ENCODE measurements at places on chromosomes 7 and 10. TPM values are rescaled to one million over a fixed set of nuclear protein-coding genes. Genes with fewer than 3 reads are reported as not detected.

GRCh38 chr10:98474628-98475027, 27.9 kb upstream of the HPS1 start:
- no peak for DNase-seq

CDNF gene
- total RNA-seq: 0.28 TPM

AGFG2 gene
- total RNA-seq: 5.6 TPM

SLC26A3 gene
- not detected for total RNA-seq

CTNNA3 gene
- total RNA-seq: 2.3 TPM

DNA sequence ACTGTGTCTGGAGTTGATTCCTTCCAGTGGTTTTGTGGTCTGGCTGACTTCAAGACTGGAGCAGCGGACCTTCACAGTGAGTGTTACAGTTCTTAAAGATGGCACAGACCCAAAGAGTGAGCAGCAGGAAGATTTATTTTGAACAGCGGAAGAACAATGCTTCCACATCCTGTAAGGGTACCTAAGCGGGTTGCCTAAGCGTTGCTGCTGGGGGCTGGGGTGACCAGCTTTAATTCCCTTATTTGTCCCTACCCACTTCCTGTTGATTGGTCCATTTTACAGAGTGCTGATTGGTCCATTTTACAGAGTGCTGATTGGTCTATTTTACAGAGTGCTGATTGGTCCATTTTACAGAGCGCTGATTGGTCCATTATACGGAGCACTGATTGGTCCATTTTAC, 13.2 kb downstream of the AKR1B15 start:
- DNase-seq: no peak

DNA sequence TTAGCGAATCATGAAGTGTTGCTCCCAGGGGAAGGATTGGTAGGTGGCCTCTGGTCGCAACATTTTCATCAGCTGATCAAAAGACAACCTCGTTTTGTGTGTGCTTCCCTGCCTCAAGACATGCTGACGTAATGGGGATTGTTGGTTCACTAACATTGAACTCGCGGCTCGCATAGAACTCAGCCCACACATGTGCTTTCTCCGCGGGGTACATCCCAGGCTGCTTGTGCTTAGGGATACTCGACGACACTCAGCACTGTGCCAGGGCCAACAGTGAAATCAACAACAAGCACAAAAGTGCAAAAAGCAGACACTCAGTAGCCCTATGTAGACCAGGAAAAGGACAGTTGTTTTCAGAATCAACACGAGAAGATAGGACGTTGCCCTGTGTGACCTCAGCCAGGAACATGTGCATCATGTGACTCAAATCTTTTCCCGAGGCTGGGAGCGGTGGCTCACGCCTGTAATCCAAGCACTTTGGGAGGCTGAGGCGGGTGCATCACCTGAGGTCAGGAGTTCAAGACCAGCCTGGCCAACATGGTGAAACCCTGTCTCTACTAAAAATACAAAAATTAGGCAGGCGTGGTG, 20.8 kb downstream of the WIPI2 start:
- no peak for DNase-seq

GRCh38 chr10:114506871-114507385, 102.6 kb upstream of the AFAP1L2 start:
- DNase-seq: no peak

DNA sequence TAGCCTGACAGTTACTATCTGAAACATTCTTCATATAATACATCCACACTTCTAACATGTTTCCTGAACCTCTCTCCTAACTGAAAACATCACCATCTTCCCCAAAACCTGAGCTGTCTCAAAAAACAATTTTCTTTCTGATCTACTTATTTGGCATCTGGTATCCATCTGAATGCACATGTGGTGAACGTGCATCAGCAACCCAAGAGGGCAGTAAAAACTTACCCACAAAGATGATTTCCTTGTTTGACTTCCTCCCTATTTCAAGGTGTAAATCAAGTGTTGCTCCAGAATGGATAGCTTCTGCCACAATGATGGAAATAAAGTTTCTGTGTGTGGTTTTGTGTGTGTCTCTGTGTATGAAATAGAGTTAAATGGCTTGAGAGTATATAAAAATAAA, 500.4 kb downstream of the MAGI2 start:
- no peak for DNase-seq

DNA sequence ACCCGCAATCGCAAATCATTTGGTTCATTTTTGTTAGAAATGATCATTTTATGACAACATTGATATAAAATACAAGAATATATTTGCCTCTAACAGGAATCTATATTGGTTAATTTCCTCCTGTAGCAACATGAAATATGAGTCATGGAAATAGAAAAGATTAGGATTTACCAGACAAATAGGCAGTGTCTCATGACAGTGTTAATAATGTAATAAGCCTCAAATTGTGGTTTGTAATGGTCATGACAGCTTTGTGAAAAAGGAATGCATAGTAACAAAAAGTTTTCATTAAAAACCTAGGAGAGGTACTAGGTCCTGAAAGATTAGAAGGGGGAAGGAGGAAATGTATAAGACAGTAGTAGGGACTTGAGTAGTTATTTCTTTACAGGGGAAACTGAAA, 7.9 kb upstream of the SLK start:
- DNase-seq: no peak

KIAA1549 gene
- 6.0 TPM for total RNA-seq

NRP1 gene
- 2.1 TPM for total RNA-seq

GFRA1 gene
- 1.6 TPM for total RNA-seq

DNA sequence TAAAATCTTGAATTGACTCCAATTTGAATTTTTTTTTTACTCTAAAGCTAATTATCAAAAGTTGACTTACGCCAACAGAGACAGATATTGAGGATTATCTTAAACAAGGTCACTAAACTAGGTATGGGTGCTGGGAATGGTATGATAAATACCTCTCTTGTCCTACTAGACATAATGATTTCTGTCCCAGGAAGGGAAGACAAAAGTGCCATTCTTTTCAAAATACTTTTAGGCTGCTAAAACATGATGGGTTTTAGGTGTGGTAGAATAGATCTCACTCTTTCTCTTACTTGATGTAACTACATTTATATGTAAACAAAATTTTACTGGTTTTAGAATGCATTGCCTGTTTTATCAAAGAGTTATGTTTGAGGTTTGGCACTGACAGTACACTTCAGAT, 15.1 kb downstream of the TMEM60 start:
- no peak for DNase-seq

KLF14 gene
- not detected for total RNA-seq

DNA sequence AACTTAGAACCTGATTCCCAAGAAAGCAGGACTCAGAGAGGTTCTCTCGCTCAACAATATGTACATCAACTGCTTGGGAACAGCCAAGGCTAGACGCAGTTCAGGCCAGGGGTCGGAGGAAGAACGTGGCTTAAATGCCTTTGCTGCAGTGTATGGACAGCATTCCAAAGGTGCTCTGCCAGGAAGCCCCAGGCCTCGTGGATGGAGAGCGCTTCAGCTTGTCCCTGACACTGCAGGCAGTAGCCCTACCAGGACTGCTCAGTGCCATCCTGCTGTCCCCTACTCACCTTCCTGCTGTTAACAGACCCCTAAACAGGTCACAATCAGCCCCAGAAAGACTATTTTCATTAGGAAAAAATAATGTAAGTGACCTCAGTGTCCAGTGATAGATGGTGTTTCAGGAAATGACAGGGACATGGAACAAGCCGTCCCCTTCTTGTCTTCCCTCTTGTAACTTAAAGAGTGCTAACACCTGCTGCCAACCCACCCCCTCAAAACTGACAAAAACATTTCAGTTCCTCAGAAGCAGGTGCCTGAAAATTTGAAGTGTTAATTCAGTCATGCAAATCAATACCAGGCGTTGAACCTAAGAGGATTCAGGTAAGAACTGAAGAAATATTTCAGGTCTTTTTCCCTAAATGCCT, 16.5 kb downstream of the CREB3L2 start:
- no peak for DNase-seq

- DNase-seq: no peak
Measured at GRCh38 chr10:113530476-113530875, 22.4 kb upstream of the HABP2 start.

GRCh38 chr7:117143580-117143979, 179.3 kb downstream of the WNT2 start:
- DNase-seq: no peak

TCAF2 gene
- total RNA-seq: 0.07 TPM

SPDYE16 gene
- total RNA-seq: not detected

- DNase-seq: peak; percentile 38
Measured at GRCh38 chr10:47453141-47454007, 30.5 kb downstream of the ANXA8 start.

DNA sequence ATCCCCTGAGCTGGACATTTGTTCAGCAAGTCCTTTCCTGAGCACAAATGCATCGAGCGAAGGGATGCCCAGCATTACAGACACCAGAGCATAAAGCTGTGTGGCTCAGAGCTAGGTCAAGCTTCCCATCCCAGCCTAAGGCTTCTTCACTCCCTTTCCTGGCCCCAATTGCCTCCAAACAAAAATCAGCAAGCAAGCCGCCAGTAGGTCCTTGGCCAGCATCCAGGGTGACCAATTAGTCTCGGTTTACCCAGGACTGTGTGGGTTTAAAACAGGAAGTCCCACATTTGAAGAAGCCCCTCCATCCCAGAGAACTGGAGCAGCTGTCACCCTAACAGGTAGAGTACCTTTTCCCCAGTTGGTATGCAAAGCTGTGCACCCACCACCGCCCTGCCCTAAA, 51.2 kb downstream of the PRKAG2 start:
- DNase-seq: peak; percentile 24

- DNase-seq: no peak
Measured at GRCh38 chr10:71618176-71618575, 101.4 kb downstream of the C10orf105 start.

DNA sequence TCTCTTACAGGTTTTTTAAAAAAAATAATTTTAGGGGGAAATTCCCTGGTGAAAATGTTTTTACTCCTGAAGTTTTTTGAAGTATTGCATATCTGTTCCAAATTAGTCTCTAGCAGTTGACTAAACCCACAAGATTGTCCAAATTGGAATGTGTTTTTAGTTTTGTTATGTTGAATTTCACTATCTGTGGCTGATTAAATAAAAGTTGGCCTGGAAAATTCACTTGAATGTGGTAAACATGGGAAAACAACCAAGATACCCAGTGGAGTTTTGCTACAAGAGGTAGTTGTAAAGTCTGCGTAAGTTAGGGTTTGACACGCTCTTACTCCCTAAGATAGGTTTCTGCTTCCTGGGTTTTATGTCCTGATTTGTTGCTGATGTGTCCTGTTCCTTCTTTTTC, 3.3 kb downstream of the TSGA13 start:
- no peak for DNase-seq

GRCh38 chr7:103833401-103833800, 156.1 kb downstream of the RELN start:
- DNase-seq: no peak

- no peak for DNase-seq
Measured at GRCh38 chr7:30256349-30256858, 28.0 kb upstream of the ZNRF2 start.

DNA sequence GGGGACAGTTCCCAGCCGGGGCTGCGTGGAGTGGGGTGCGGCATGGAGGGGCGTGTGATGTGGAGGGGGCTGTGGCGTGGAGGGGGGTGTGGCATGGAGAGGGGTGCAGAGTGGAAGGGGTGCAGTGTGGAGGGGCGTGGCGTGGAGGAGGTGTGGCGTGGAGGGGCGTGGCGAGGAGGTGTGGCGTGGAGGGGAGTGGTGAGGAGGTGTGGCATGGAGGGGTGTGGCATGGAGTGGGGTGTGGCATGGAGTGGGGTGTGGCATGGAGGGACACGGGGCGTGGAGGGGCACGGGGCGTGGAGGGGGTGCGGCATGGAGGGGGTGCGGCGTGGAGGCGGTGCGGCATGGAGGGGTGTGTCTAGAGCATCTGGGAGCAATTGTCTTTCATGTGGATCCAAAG, 33.6 kb downstream of the NKX6-2 start:
- no peak for DNase-seq

DNA sequence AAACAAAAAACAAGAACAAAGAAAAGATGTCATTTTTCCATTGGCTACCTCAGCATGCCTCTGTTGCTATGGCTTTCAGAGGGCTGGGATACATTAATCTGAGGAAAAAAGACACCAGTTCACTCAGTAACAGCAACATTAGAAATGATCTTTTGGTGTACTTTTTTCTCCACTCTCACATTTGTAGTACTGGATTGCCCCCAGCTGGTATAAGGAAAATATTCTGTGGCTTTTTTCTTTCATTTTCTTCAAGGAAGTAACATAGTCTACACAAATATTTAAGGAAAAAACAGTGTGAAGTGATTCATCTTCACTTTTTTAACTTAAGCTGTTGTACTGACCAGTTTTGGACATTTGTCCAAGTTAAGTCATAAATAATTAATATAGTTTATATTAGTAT, 482.3 kb downstream of the SORCS1 start:
- DNase-seq: no peak

NUTM2D gene
- total RNA-seq: 1.4 TPM

All from H7 (cell line).